Lower lobe of right lung (tissue), 2 donors: ENCODE measurements at places on chromosomes 1 and 21. TPM values are rescaled to one million over a fixed set of nuclear protein-coding genes. Genes with fewer than 3 reads are reported as not detected.

DNA sequence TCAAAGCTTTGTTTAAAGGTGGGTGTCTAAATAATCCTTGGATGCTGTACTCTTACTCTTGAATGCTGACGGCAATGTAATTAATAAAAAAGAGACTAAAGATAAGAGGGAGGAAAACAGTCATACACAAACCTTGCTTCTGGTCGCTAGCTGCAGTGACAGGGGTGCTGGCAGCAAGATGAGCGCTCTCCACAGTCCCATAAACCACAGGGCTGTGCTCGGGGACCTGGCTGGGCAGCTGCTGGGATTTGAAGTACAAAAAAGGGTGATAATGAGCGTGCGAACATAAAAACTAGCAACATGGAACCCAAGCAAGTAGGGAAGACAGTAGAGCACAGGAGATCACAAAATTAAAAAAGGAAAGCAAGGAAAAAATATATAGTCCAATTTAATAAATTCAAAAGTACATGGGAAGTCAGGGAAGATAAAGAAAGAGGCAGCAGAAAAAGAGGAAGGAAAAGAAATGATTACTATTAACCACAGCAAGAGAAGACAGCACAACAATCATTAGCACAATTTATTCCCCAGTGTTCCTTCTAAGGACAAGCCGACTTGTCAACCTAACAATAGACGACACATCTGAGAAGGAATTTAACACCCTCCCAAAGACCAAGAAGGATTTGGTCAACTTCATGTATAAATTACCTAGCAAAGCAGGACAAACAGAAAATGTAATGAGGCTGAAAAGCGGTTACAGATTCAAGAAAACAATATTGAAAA is 162.9 kb upstream of the HP1BP3 start:
- no peak for DNase-seq
- no peaks in the 10 kb centered on the region for H3K4me1 ChIP-seq
- no peak overlapping the region for H3K27ac ChIP-seq
- H3K36me3 ChIP-seq = no peaks in the 10 kb centered on the region
- no peaks in the 10 kb centered on the region for H3K27me3 ChIP-seq

GRCh38 chr1:186409091-186409490 is 33.5 kb downstream of the ODR4 start:
- H3K36me3 ChIP-seq = peaks cover 74% of the 10 kb centered on the region
- no peaks in the 10 kb centered on the region for H3K27me3 ChIP-seq
- no peak overlapping the region for H3K4me3 ChIP-seq
- no peak for DNase-seq
- H3K4me1 ChIP-seq = no peaks in the 10 kb centered on the region

Gene ASH1L
- total RNA-seq = 59.8 TPM

DNA sequence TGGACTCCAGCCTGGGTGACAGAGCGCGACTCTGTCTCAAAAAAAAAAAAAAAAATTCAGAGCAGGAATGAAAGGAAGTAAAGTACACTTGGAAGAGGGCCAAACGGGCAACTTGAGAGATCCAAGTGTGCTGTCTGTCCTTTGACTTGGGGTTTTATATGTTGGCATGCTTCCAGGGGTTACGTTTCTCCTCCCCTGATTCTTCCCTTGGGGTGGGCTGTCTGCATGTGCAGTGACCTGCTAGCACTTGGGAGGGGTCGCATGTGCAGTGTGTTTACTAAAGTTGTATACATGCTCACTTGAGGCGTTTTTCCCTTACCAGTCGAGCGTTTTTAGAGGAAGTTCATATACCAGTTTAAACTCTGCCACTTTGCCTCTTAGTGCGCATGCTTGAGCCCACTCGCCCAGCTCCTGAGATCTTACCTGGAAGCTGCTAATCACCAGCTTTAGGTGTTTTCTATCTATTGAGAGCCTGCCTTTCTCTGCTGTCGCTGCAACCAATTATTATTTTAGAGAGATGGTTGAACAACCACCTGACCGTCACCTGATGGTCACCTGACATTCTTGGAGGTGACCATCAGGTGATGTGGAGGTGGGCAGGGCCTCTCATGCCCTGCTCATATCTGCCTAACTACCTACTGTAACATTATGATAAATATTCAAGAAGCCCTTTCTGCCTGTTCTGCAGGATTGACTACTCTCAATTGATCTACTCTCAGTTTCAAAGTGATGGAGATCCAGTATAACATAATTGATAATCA is 140.1 kb downstream of the MACF1 start:
- no peaks in the 10 kb centered on the region for H3K27me3 ChIP-seq
- H3K27ac ChIP-seq = no peak overlapping the region
- no peak overlapping the region for H3K4me3 ChIP-seq
- DNase-seq = no peak
- no peaks in the 10 kb centered on the region for H3K4me1 ChIP-seq

DNA sequence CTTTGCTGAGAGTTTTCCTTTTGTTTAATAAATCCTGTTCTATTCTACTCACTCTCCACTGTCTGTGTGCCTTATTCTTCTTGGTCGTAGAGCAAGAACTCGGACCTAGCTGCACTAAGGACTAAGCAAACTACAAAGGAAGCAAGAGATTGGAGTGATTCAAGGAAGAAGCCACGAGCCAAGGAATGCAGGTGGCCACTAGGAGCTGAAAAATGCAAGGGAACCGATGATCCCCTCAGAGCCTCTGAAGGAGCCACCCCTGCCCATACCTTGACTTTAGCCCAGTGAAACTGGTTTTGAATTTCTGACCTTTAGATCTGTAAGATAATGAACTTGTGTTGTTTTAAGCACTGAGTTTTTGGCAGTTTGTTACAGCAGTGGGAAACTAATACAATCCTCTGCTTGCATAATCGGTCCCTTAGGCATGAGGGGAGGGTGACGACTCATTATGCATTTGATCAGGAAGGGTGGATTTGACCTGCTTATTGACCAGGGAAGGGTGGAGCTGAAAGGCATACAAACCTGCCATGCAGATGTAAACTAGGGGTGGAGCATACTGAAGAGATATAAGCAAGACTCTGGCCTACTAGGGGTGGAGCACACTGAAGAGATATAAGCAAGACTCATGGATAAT is 6.2 kb upstream of the CA6 start:
- H3K36me3 ChIP-seq = no peaks in the 10 kb centered on the region
- H3K4me1 ChIP-seq = no peaks in the 10 kb centered on the region
- H3K4me3 ChIP-seq = no peak overlapping the region
- no peak for DNase-seq
- no peak overlapping the region for H3K27ac ChIP-seq

- no peak overlapping the region for H3K4me3 ChIP-seq
- H3K4me1 ChIP-seq = peaks cover 46% of the 10 kb centered on the region
- H3K27ac ChIP-seq = no peak overlapping the region
- no peaks in the 10 kb centered on the region for H3K27me3 ChIP-seq
Measured at GRCh38 chr1:146012703-146013558, 8.6 kb downstream of the HJV start.

Gene VSIG8
- 0.35 TPM for total RNA-seq

DNA sequence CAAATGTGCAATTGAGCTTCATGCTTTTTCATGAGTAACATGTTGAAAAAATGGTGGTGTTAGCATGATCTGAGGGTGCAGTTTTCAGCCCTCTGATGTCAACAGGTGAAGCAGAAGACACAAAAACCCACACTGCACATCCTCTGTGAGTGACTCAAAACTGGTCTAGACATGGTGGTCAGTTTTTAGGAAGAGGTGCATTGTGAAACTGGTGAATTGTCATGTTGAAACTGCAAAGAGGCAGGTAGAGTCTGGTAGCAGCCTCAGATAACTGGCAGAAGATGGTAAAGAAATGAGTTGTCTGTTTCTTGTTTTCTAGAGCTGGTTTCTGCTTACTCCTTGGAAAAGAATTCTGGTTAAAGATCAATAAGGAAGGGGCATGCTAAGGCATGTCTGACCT is 97.3 kb upstream of the HMCN1 start:
- no peak overlapping the region for H3K4me3 ChIP-seq
- no peaks in the 10 kb centered on the region for H3K27me3 ChIP-seq
- H3K4me1 ChIP-seq = no peaks in the 10 kb centered on the region
- no peaks in the 10 kb centered on the region for H3K36me3 ChIP-seq
- DNase-seq = no peak

Gene FOXE3
- not detected for total RNA-seq

Gene RNU1-2
- 6,803 TPM for total RNA-seq

DNA sequence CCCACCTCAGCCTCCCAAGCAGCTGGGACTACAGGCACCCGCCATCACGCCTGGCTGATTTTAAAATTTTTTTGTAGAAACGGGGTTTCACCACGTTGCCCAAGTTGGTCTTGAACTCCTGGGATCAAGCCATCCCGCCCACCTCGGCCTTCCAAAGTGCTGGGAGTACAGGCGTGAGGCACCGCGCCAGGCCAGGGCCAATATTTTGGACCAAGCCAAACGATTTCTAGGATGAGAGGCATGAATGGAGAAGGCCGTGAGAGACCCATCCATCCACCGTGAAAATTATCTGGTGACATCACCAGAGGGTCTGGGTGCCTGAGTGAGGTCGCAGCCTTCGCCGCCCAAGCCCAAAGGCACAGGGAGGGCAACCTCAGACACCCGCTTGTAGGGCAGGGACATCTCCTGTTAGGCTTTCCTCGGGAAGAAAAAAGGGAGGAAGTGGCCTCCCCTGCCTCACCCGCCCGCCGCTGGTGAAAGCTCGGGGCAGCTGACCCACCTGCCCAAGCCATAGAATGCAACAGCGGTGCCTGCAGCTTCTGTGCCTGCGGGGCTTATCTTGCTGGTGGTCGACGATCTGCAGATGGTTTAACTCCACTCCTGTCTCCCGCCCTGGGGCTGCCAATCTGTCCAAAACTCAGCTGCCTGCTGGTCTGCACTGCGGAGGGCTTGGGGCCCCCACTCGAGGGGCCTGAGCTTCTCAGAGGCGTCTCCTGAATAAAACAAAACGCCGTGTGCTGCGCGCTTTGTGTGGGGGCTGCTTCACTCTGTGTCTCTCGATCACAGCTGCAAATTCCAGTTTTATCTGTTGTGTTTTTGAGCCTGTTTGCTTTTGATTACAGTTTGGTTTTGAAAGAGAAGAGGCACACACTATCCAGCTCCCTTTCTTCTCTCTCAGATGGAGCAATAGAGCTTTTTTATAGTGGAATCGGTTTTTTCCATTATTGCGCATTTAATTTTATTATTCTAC is 85.8 kb downstream of the MRPS6 start:
- no peaks in the 10 kb centered on the region for H3K36me3 ChIP-seq
- H3K4me3 ChIP-seq = no peak overlapping the region
- H3K27ac ChIP-seq = no peak overlapping the region
- H3K4me1 ChIP-seq = no peaks in the 10 kb centered on the region
- DNase-seq = no peak

DNA sequence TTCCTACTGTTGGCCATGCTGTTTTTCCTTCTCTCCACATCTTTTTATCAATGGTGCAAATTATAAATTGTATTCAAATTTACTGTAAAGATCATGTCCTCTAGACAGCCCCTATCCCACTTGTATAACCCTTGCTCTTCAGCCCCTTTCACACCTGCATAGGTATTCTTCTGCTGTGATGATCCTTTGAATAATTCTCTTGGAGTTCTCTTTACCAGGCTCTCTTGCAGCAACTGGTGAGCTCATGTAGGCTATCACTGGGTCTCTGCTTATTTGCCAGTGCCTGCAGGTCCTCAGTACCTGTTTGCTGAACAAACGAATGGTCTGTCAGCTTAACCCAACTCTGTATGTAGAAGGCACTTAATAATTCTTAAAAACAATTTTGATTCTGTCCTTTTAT is 8.2 kb downstream of the PTPRC start:
- H3K4me3 ChIP-seq = no peak overlapping the region
- H3K36me3 ChIP-seq = no peaks in the 10 kb centered on the region

- no peak for DNase-seq
- H3K4me1 ChIP-seq = no peaks in the 10 kb centered on the region
- H3K27me3 ChIP-seq = no peaks in the 10 kb centered on the region
- no peak overlapping the region for H3K4me3 ChIP-seq
Measured at GRCh38 chr1:177440821-177441220, 270.1 kb downstream of the BRINP2 start.

Gene SPATA21
- not detected for total RNA-seq

Gene INAVA
- 7.8 TPM for total RNA-seq

Gene TFAP2E
- 2.2 TPM for total RNA-seq

DNA sequence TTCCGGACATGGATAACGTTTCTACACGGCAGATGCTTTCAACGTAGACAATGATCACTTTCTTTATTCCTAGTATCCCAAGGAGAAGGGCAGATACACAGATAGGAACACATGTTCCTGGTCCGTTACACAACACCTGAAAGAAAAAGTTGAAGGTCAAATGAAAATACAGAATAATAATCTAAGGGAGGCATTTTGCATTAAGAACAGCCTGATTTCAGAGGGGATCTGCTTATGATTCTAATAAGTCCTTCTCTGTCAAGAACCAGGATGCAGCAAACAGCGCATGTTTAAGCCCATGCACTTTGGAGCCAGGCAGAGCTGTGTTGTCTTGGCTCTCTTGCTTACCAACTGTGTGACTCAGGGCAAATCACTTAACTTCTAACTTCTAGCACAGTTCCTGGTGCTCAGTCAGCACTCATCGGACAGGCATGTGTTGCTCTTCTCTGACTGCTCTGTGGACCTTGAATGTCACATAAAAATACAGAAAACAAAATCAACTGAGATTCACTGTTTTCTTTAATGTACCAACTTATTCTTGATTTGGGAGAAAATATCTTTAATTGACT is 56.3 kb upstream of the CNN3 start:
- H3K4me3 ChIP-seq = no peak overlapping the region
- DNase-seq = no peak
- H3K36me3 ChIP-seq = no peaks in the 10 kb centered on the region
- peaks cover 7% of the 10 kb centered on the region for H3K4me1 ChIP-seq

GRCh38 chr1:98468111-98468717 is 193.3 kb upstream of the SNX7 start:
- H3K4me1 ChIP-seq = no peaks in the 10 kb centered on the region
- no peaks in the 10 kb centered on the region for H3K27me3 ChIP-seq
- no peak overlapping the region for H3K27ac ChIP-seq
- H3K4me3 ChIP-seq = no peak overlapping the region

Gene CCDC30
- 10.2 TPM for total RNA-seq

- H3K27me3 ChIP-seq = peaks cover 3% of the 10 kb centered on the region
- no peak overlapping the region for H3K27ac ChIP-seq
- no peaks in the 10 kb centered on the region for H3K4me1 ChIP-seq
Measured at GRCh38 chr1:24493785-24494184, 8.9 kb upstream of the RCAN3 start.

Gene SERPINC1
- total RNA-seq = 0.30 TPM
